Left ventricle myocardium inferior (tissue), 1 donor: ENCODE measurements at places on chromosomes 7 and 10. TPM values are rescaled to one million over a fixed set of nuclear protein-coding genes. Genes with fewer than 3 reads are reported as not detected.

WAC gene
- total RNA-seq = 103 TPM

TMEM270 gene
- total RNA-seq = not detected

SNX10 gene
- total RNA-seq = 1.1 TPM

MMRN2 gene
- total RNA-seq = 32.1 TPM

GRCh38 chr7:2100278-2101208 is 132.2 kb downstream of the MAD1L1 start:
- H3K4me3 ChIP-seq = no peak overlapping the region
- H3K4me1 ChIP-seq = peaks cover 39% of the 10 kb centered on the region
- no peaks in the 10 kb centered on the region for H3K27me3 ChIP-seq
- DNase-seq = no peak

DNA sequence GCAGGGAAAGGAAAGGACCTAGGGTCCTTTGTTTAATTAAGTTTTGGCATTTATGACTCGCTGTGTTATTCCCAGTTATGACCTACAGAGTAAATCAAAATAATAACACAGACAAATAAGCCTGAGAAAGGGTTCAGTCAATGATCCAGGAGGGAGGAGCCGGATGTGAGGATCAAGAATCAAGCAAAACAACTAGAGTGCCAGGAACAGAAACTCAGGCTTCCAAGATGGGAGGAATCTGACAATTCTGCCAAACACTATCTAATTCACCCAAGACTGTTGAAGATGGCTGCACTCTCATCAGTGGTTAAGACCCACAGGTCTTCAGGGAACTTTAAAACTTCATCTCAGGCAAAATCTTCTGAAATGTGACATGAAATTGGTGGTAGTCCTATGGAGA is 50.3 kb upstream of the PIP4K2A start:
- H3K27me3 ChIP-seq = no peaks in the 10 kb centered on the region
- H3K4me3 ChIP-seq = no peak overlapping the region
- H3K27ac ChIP-seq = peak overlapping the region; percentile 42
- DNase-seq = no peak

- peaks cover 30% of the 10 kb centered on the region for H3K4me1 ChIP-seq
- no peak for DNase-seq
- peaks cover 78% of the 10 kb centered on the region for H3K36me3 ChIP-seq
- H3K27ac ChIP-seq = no peak overlapping the region
These were observed 163.6 kb downstream of the GALNT11 start for GRCh38 chr7:152189061-152189460.

GRCh38 chr10:53122281-53122680 is 349.7 kb upstream of the MBL2 start:
- H3K27ac ChIP-seq = no peak overlapping the region
- DNase-seq = no peak
- no peak overlapping the region for H3K4me3 ChIP-seq

DNA sequence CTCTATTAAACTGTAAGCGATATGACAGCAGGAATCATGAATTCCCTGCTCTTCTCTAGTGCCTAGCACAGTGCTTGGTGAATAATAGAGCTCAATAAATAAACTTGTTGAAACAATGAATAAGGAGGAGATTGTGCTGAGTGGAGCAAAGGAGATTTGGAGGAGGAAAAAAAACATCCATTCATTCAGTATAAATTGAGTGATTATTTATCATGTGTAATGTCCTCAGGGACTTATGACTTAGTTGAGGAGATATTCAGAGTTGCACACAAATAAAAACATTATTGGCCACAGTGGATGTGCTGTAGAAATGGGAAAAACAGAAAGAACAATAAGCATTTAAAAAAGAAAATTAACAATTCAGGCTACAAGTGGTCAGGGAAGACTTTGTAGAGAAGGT is 125.7 kb downstream of the FOXP2 start:
- H3K4me1 ChIP-seq = no peaks in the 10 kb centered on the region
- H3K4me3 ChIP-seq = no peak overlapping the region
- H3K27ac ChIP-seq = no peak overlapping the region
- no peaks in the 10 kb centered on the region for H3K27me3 ChIP-seq
- DNase-seq = no peak
- H3K36me3 ChIP-seq = no peaks in the 10 kb centered on the region

- H3K4me3 ChIP-seq = no peak overlapping the region
- H3K27me3 ChIP-seq = no peaks in the 10 kb centered on the region
- DNase-seq = no peak
- no peaks in the 10 kb centered on the region for H3K36me3 ChIP-seq
These were observed 483.5 kb upstream of the POT1 start for GRCh38 chr7:125412890-125413665.

DNA sequence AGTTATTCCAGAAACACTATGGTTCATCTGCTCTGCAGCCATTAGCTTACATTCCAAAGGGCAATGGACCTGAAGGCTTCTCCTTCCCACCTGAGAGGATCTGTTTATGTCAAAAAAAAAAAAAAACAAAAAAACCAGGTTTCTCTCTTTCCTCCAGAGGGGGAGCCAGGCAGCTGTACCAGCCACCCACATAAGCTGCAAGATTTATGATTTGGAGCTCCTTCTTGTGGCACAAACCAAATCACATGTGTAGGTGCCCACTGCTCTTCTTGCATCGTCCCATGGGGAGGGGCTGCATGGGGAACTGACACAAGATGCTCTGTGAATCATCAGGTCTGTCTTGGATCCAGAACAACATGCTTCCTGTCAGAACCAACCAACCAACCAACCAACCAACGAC is 231.6 kb upstream of the IGFBP3 start:
- no peaks in the 10 kb centered on the region for H3K36me3 ChIP-seq
- no peaks in the 10 kb centered on the region for H3K4me1 ChIP-seq
- no peak overlapping the region for H3K27ac ChIP-seq
- H3K4me3 ChIP-seq = no peak overlapping the region

DNA sequence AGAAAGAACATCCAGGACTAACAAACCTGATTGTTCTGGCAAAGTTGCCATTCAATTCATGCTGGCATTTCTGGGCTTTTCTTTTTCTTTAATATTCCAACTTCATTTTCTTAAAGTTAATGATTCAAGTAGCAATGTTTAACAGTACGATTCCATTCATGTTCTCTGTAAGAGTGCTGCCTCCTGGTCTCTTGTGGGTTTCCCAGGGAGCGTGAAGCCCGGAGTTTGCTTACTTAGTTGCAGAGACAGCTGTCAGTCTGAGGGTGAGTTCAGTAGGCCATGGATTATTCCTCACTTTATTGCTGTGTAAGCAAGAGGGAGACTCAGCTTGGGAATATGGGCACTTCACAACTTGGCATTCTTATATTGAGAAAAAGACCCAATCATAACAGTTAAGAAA is 142.2 kb downstream of the TWIST1 start:
- no peak for DNase-seq
- peaks cover 9% of the 10 kb centered on the region for H3K4me1 ChIP-seq
- H3K4me3 ChIP-seq = no peak overlapping the region
- no peaks in the 10 kb centered on the region for H3K36me3 ChIP-seq

- H3K36me3 ChIP-seq = no peaks in the 10 kb centered on the region
- H3K27me3 ChIP-seq = no peaks in the 10 kb centered on the region
- H3K4me1 ChIP-seq = peaks cover 51% of the 10 kb centered on the region
- no peak overlapping the region for H3K4me3 ChIP-seq
- no peak overlapping the region for H3K27ac ChIP-seq
These were observed 16.3 kb downstream of the VOPP1 start for GRCh38 chr7:55556031-55556430.

GRCh38 chr7:90587766-90588165 is 8.4 kb upstream of the CDK14 start:
- no peak for DNase-seq
- no peak overlapping the region for H3K27ac ChIP-seq
- no peaks in the 10 kb centered on the region for H3K36me3 ChIP-seq
- H3K27me3 ChIP-seq = no peaks in the 10 kb centered on the region
- H3K4me3 ChIP-seq = no peak overlapping the region

GRCh38 chr7:17185690-17186070 is 112.8 kb upstream of the AHR start:
- H3K36me3 ChIP-seq = no peaks in the 10 kb centered on the region
- no peak overlapping the region for H3K27ac ChIP-seq
- DNase-seq = no peak
- H3K4me3 ChIP-seq = no peak overlapping the region

GRCh38 chr7:75599244-75599781 is 107.2 kb downstream of the SPDYE5 start:
- H3K4me3 ChIP-seq = peak overlapping the region; percentile 25
- DNase-seq = no peak
- H3K27ac ChIP-seq = peak overlapping the region; percentile 76
- H3K4me1 ChIP-seq = peaks cover 35% of the 10 kb centered on the region
- peaks cover 12% of the 10 kb centered on the region for H3K36me3 ChIP-seq

GRCh38 chr10:27482984-27483956 is 20.8 kb upstream of the RAB18 start:
- H3K4me3 ChIP-seq = no peak overlapping the region
- no peaks in the 10 kb centered on the region for H3K36me3 ChIP-seq
- H3K27me3 ChIP-seq = peaks cover 47% of the 10 kb centered on the region
- DNase-seq = no peak

DNA sequence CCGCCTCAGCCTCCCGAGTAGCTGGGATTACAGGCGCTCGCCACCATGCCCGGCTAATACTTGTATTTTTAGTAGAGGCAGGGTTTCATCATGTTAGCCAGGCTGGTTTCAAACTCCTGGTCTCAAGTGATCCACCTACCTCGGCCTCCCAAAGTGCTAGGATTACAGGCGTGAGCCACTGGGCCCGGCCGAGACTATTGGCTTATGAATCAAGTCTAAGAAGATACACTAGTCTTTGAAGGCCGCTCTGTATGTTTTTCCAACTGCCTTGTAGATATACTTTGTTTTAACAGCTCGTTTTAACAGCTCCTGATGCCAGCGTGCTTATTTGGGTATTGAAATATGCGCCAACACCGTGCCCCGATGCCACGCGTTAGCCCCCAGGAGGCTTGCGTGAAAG is 136.4 kb upstream of the SH2B2 start:
- peaks cover 43% of the 10 kb centered on the region for H3K4me1 ChIP-seq
- no peak overlapping the region for H3K4me3 ChIP-seq
- DNase-seq = no peak
- H3K36me3 ChIP-seq = no peaks in the 10 kb centered on the region
- H3K27me3 ChIP-seq = no peaks in the 10 kb centered on the region

DNA sequence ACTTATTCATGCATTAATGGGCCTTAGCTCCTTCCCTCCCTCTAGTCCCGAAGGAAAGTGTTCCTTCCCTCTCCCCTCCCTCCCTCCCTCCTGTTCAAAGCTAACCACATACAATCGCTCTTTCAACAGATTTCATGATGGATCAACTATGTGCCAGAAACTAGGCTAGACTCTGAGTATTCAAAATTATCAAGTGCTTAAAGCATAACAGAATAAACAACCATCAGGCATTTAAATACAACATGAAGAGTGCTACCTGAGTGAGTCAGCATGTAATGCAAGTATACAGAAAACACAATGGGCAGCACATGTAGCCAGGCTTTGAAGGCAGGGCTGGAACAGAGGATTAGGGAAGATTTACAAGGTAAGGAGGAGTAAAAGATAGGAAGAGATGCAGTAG is 11.3 kb downstream of the CHCHD3 start:
- H3K36me3 ChIP-seq = peaks cover 26% of the 10 kb centered on the region
- no peak overlapping the region for H3K4me3 ChIP-seq
- H3K27me3 ChIP-seq = no peaks in the 10 kb centered on the region
- H3K27ac ChIP-seq = no peak overlapping the region

GRCh38 chr7:142962991-142963390 is 828 bp upstream of the KEL start:
- no peak overlapping the region for H3K4me3 ChIP-seq
- H3K27ac ChIP-seq = no peak overlapping the region
- no peaks in the 10 kb centered on the region for H3K36me3 ChIP-seq
- no peak for DNase-seq
- no peaks in the 10 kb centered on the region for H3K4me1 ChIP-seq
- peaks cover 30% of the 10 kb centered on the region for H3K27me3 ChIP-seq

DNA sequence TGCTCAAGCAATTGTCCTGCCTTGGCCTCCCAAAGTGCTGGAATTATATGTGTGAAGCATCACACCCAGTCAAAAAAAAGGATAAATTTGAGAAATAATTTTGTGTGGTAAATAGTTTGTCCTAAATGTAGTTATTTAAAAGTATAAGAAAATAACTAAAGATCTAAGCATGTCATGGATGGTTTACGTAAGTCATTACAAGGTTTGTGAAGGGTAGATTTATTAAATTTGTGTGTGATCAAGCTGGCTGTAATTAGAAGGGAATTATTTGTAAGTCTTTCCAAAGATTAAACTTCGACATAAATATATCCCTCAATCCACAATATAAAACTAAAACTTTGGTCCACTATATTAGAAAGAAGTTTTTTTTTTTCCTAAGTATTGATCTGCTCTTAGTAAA is 28.6 kb downstream of the ORC5 start:
- no peak for DNase-seq
- H3K4me1 ChIP-seq = no peaks in the 10 kb centered on the region
- no peaks in the 10 kb centered on the region for H3K27me3 ChIP-seq

DNA sequence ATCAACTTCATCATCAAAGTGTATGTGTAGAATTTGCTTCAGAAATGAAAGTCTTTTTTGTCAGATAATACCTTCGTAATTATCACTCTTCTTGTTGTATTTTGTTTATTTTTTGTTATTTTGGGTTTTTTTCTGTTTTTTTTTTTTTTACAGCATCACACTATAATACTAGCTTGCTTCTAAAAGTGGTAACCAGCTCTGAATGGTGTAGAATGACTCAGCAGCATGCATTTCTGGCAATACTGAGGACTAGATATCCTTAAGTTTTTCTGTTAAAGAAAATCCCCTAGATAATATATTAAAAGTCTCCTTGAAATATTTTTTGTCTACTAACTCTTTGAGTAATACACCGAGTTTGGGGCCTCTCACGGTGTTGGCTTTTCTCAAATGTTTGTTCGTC is 109.1 kb downstream of the LMBR1 start:
- H3K27me3 ChIP-seq = no peaks in the 10 kb centered on the region
- H3K4me3 ChIP-seq = no peak overlapping the region
- no peak overlapping the region for H3K27ac ChIP-seq
- H3K4me1 ChIP-seq = no peaks in the 10 kb centered on the region
- DNase-seq = no peak

DNA sequence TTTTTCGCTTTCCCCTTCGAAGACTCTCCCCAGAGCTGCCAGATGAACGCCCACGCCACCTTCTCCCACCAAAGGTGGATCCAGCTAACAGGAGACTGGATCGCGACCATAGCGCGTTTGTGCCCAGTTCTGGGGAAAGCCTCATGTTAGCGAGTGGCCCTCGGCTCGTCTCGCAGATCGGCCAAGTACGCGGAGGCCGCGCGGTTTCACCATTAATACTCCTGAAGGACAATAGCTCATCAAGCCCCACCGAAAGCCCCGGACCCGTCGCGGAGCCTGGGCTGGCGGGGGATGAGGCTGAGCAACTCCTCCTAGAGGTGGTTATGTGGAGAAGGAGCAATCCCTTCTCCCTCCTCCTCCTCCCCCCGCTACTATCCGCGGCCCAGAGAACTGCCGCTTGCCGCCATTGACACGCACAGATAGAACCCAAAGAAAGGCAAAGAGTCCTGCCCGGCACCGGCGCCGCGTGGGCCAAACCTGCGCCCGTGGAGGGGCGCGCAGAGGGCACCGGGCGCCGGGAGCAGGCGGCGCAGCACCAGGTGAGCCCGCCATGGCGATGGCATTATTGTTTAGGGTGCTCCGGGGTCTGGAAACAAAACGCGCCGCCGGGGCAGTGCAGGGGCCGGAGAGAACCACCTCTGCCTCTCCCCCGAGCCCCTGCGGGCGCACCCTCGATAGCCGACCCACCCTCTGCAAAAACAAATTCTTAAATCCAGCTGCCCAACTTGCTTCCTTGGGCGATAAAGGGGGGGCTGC is at the start of gene MACROH2A2:
TSS of gene MACROH2A2 (plus strand) at position 385 of the 756 bp plus-strand sequence. CDS start 22,813 bp downstream, outside the sequence.
- H3K27ac ChIP-seq = peak within 1 kb of the TSS; percentile 86
- peaks cover 26% of the 10 kb centered on the region for H3K4me1 ChIP-seq
- peaks cover 49% of the 10 kb centered on the region for H3K27me3 ChIP-seq
- DNase-seq = peak; percentile 58
- H3K36me3 ChIP-seq = no peaks in the 10 kb centered on the region

- peak overlapping the region; percentile 57 for H3K27ac ChIP-seq
- no peaks in the 10 kb centered on the region for H3K27me3 ChIP-seq
These were observed 919 bp downstream of the PLA2G12B start for GRCh38 chr10:72953687-72954086.
